SJSA1 (cell line): ENCODE measurements at places on chromosomes 16 and 17. TPM values are rescaled to one million over a fixed set of nuclear protein-coding genes. Genes with fewer than 3 reads are reported as not detected.

DNA sequence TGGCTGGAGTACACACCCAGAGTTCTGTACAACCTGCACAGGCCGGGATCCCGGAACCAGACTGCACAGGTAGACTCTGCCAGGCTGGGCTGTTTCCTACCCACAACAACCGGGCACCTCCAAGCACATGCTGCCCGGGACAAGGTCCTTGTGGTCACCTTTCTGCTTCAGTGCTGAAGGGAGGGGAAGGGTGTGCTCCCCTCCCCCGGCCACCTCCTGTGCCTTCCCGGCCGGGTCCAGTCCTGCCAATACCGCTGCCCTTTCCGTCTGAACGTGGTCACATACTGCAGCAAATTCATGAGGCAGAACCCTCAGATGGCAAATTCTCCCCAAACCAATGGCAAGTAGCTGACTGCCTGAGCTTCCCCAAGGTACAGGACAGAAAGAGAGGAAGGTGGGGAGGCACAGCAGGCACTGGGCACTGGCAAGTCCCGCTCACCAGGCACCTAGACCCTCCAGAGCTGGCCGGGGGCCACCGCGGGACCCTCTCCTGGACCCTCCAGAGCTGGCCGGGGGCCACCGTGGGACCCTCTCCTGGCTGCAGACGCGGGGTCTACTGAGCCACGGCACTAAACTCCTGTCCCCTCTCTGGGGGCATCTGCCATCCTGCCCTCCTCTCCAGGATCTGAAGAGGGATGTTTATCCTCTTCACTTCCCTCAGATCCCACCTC is 22.8 kb downstream of the SLC43A2 start:
- DNase-seq: no peak

- no peak for DNase-seq
Observed at GRCh38 chr17:63930951-63931575, 1.1 kb downstream of the CD79B start.

DNA sequence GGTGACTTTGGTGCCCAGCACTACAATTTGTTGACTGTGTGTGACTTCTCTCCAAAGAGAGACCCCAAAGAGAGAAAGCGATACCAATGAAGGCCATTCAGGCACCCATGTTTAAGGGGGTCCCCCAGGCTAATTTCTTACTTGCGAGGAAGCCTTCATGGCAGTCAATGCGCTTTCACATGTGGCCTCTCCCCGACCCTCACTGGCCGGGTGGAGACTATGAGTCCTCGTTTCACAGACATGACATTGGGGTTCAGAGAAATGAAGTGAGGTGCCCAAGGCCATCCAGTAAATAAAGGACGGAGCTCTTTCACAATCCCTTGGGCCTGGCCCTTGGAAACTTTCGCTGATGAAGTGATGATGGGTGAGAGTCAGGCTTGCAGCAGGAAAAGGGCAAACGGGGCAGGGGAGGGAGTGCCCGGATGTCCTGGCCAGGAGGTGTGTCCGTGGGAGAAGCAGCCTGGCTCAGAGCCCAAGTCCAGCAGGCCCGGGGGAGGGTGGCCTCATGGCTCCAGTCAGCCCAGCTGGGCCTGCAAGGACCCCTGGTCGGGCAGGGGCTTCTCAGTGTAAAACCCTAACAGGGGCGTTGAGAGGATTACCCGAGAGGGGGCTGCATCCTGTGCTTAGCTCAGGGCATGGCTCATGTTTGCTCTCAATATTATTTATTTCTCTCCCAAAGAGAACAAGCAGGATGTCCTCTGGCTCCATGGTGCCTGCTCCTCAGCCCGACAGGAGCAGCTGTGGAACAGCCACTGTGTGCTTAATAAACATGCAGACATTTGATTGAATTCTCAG is 14.7 kb downstream of the TBX2 start:
- DNase-seq: no peak

DNA sequence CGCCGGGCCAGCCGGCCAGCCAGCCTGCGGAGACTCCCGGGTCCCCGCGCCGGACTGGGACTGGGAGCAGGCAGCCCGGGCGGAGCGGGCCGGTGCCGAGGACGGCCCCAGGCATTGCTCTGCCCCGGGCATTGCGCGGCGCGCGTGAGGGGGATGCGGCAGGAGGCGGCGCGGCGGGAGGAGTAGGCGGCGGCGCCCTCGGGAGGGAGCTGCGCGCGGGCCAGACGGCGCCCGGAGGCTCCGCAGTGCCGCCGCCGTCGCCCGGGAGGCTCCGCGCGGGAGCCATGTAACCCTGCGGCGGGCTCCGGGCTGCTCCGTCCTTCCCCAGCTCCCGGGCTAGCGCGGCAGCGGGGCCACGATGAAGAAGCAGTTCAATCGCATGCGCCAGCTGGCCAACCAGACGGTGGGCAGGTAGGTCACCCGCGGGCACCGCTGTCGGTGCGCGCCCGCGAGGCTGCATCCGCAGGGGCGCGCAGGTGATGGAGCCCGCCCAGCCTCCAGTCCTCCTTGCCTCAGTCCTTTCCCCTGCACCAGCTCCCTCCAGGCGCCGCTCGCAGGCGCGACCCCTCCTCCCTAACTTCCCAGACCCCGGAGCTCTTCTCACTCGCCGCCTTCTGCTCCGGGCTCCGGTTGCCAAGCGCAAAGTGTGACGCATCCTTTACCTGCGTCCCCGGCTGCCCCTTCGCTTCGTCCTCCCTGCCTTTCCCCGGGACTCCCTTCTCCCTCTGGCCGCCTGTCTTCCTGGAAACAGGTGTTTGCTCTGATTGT is at the start of gene ARHGAP44:
Gene ARHGAP44, plus strand, starts transcription at position 18 of the 768 bp plus-strand sequence. Its CDS starts 341 bp downstream, at position 359.
- DNase-seq: peak; percentile 52

DNA sequence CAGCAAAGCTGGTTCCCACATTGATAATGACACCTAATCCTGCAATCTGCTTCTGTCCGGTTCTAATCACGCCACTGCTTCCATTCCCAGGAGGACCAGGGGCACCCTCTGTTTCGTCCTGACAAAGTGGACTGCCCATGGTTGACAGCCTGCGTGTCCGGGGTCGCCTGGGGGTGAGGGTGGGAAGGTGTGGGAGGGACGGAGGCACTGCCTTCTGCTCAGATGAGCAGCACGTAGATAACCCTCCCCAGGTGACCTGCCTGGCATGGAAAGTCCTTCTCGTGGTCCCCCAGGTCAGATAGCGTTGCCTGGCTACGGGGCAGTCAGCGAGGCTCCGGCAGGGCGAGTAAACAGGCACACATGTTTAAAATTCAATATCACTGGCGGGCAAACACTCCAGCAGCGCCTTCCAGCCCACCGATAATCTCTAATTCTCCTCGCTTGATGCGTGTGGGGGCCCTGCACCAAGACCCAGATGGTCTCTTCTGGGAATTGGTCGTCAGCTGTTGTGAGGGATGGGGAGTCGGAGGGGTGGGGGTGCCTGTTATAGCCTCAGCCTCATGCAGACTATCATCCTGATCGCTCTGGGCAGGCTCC is 132.2 kb downstream of the RAP1GAP2 start:
- no peak for DNase-seq

- peak; percentile 49 for DNase-seq
Observed at GRCh38 chr17:7560172-7561027, 1.3 kb upstream of the SENP3 start.

- no peak for DNase-seq
Observed at GRCh38 chr16:28597692-28598261, 927 bp upstream of the SULT1A2 start.

- DNase-seq: peak; percentile 51
Observed at GRCh38 chr17:75524970-75525805, at the start of gene LLGL2. LLGL2 (plus strand) TSS chr17:75525697; CDS start chr17:75543427, 17,730 bp downstream.

- DNase-seq: no peak
Observed at GRCh38 chr16:56421976-56422669, 3.2 kb downstream of the AMFR start.

- no peak for DNase-seq
Observed at GRCh38 chr16:64469906-64470702, 651.8 kb downstream of the CDH11 start.

- no peak for DNase-seq
Observed at GRCh38 chr17:40614431-40615067, 33.1 kb downstream of the SMARCE1 start.

Gene FAM117A
- total RNA-seq: 1.3 and 2.6 TPM in 2 replicates

Gene CDRT4
- total RNA-seq: 0.24 TPM in 1 of 2 replicates, not detected in the other

GRCh38 chr16:82605863-82606620 is 20.7 kb upstream of the CDH13 start:
- DNase-seq: no peak

Gene TMEM92
- total RNA-seq: 0.05 TPM in 1 of 2 replicates, not detected in the other

DNA sequence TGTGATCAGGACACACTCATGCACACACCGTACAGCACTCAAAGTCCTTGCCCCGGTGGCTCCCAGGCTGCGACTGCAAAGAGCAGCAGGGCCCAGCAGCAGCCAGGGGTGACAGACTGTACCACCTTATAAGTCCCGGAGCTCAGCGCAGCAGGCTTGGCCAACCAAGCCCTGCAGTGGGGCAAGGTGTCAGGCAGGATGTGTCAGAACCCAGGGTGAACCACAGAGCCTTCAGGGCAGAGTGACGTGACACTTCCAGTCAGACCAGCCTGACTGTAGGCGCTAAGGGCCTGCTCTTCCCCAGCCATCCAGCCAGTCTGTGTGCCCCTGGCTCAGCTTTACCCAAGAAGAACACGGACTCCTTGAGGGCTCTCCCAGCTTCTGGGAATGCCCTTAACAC is 204.1 kb downstream of the COPRS start:
- no peak for DNase-seq

- DNase-seq: no peak
Observed at GRCh38 chr17:45143767-45144198, 4.5 kb upstream of the HEXIM1 start.

- DNase-seq: no peak
Observed at GRCh38 chr17:62058611-62059010, 6.5 kb downstream of the MED13 start.

DNA sequence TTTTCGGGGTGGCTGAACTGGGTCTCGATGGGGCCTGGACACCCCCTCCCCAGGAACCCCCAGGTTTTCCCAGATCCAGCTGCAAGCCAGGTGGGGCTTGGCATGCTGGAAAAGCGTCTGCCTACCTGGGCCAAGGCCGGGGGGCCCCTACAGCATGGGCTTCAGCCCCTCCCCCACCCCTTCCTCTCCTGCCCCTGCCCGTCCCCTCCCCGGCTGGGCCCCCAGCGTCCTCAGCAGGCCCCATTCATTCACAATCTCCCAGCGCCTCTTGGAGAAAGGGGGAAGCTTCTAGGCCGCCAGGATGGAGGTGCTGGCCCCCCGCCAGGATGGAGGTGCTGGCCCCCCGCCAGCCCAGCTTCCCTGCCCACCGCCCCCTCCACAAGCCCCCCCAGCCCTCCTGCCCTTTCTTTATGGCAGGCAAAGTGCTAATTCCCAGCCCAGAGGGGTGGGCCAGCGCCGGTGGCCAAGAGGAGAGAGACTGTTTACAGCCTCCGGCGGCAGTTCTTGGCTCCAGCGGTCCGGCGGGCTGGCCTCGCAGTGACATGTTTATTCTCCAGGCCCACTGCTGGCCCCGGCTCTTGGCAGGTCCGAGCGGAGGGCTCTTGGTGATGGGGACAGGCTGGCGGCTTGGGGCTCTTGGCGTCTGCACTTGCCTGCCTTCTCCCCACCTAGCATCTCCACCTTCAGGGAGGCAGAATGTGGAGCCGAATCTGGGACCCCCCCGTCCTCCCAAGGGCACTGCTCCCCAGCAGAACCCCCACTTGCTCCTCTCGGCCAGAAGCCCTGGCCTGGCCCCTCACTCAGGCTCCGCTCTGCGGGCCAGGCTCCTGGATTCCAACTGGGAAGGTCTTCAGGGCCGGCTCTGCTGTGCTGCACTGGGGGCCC is 94.4 kb upstream of the CIBAR2 start:
- DNase-seq: peak; percentile 68

DNA sequence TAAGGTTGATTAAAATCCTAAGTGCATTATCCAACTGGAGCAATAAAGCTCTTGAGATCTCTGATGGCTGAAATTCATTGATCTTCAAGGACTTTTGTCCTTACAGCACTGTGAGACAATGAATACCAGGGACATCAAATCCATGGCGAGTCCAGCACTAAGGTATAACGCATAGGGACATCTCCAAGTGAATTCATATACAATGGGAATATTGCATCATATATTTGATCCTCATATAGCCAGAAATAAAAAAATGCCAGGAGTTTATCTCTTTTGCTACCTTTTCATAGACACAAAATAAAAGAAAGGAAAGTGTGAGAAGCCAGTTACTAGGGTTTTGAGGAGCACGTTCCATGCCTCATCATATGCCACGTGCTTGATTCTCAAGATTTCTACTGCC is 112.5 kb upstream of the CDH13 start:
- DNase-seq: no peak

- no peak for DNase-seq
Observed at GRCh38 chr16:27678955-27679354, 129.0 kb downstream of the KATNIP start.

DNA sequence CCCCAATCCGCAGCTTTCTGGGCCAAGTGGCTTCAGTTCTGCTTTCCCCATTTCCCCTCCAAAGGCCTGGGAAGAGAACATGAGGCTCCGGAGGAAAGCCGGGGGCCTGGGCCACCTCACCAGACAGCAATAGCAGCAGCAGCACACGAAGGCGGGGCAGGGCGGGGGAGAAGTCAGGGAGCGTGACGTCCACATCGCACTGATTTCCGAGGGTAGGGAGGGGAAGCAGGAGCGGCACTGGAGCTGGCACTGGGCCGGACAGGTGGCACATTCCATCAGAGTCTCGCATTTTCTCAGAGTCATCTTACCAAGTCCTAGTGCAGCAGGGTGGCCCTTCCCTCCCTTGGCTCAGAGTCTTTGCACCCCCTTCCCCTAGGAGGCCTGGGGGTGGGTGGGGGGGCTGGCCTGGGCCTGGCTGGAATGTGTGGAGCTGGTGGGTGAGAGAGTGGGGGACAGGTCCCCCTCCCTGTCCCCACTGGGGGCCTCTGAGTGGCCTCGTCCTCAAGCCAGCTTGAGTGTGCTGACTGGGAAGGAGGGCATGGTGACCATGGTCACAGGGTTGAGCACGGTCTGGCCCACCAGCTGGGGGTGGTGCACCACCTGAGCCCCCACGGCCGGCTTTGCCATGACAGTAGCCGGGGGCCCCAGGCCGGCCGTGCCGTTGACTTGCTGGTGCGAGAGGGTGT is 14.3 kb downstream of the MNT start:
- no peak for DNase-seq

Gene C16orf89
- not detected in 2 replicates for total RNA-seq

Gene KRTAP1-1
- not detected in 2 replicates for total RNA-seq

DNA sequence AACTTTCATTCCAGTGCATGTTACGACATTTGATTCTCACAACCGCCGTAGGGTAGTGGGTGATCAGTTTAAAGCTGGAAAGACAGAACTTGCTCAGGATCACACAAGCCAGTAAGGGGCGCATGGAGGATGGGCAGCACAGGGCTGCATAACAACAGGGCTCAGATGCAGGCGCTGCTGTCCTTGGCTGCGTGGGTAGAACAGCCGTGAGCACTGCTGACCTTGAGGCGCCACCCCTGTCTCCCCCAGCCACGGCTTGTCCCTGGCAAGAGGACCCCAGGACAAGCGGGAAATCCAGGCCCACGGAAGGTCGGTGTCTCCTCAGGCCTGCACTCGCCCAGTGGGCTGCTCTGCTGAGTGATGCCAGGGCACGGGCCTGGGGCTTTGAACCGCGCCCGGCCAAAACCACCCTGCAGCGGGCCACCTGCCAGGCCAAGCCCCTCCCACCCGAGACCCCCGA is 84.7 kb downstream of the LMF1 start:
- no peak for DNase-seq

Gene IL17C
- total RNA-seq: not detected in 2 replicates

- no peak for DNase-seq
Observed at GRCh38 chr16:66895999-66896398, 15.7 kb downstream of the PDP2 start.
